ENCODE measurements at places on chromosomes 2 and 18.
A peak's percentile ranks its signal among the peaks of the same experiment; 100 is the strongest.

- peak; percentile 34 for DNase-seq
Measured at GRCh38 chr2:69384618-69385081, 2.4 kb downstream of the GFPT1 start.

- DNase-seq: no peak
Measured at GRCh38 chr2:235639885-235640284, 146.0 kb downstream of the AGAP1 start.

- no peak for DNase-seq
Measured at GRCh38 chr18:9960258-9960904, 46.6 kb downstream of the VAPA start.

GRCh38 chr2:85796341-85797262 lies 42.8 kb downstream of the ATOH8 start:
- DNase-seq: peak; percentile 35

GRCh38 chr18:59624369-59624765 lies 72.9 kb downstream of the CCBE1 start:
- no peak for DNase-seq

GRCh38 chr18:79217979-79218604 lies 148.9 kb downstream of the ATP9B start:
- peak; percentile 20 for DNase-seq

GRCh38 chr2:124520953-124521352 lies 495.9 kb downstream of the CNTNAP5 start:
- DNase-seq: no peak

GRCh38 chr2:73414696-73415095 lies 29.1 kb downstream of the ALMS1 start:
- DNase-seq: peak; percentile 39

- peak; percentile 71 for DNase-seq
Measured at GRCh38 chr2:42025151-42025582, 22.7 kb upstream of the PKDCC start.

DNA sequence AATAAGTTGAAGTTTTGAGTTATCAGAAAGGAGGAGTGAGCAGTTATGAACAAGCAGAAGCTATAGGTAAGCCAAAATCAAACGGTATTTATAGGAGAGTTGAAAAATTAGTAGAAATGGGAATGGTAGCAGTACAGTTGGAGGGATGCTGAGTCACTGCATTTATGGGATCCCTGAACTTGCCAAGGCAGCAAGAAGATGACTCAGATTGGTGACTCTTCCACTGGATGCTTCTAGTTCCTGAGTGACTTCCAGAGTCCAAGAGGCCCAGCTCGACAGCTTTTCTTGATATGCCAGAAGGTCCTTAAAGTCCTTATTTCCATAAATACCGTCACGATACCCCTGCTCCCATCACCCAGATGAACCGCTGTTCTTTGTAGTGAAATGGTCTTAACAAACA lies 31.1 kb upstream of the ACTR3 start:
- peak; percentile 90 for DNase-seq

DNA sequence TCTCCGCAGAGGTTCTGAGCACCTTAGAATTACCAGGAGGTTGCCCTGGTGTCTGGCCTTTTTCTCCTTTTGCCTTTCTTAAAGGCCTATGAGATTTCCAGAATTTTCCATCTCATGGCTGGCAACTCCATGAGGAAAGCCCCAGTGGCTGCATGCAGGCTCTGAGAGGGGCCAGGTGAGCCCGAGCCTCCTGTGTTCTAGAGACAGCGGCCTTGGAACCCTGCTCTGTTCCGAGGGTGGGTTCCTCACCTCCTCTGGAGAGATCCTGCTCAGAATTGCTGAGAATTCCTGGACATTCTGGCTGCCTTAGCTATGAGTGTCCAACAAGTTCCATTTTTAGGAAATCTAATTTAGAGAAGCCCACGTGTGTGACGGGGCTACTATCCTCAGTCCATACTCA lies 35.7 kb upstream of the HPCAL1 start:
- no peak for DNase-seq

- DNase-seq: peak; percentile 38
Measured at GRCh38 chr2:240582781-240583180, 3.8 kb upstream of the CAPN10 start.

GRCh38 chr18:54871231-54871630 lies 43.0 kb downstream of the RAB27B start:
- DNase-seq: no peak

GRCh38 chr18:26511339-26512071 lies 36.8 kb downstream of the KCTD1 start:
- no peak for DNase-seq

DNA sequence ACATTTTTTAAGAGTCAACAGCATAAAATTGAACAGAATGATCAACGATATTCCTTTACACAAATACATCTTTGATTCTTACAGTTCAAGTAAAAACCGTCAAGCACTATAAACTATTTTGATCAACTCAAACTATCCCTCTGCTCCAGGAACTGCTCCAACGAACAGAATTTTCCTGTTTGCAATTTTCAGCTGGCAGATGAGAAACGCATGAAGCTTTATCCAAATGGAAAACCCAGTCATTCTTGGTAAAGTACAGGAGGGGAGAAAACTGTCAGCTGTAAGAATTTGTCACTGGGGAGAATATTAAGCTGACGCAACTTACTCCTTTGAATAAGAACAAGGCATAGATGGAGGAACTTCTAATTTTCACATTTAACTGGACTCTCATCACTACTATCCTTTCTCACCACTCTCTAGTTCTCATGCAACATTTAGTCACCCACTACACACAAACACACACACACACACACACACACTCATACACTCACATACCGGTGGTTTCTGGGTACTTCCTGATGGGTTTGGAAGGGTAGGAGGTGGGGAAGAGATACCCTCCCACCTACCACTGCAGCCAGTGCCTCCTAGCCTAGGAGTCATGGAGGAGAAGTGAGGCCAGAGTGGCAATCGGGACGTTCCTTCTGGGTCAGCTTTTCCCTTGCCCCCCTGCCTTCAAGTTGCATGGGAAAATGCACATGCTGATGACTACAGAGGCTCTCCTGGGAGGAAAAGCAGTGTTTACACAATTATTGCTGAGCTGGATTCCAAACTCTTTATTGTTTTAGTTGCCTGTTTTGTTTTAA lies 54.0 kb upstream of the SPATS2L start:
- peak; percentile 71 for DNase-seq

GRCh38 chr2:45396671-45397070 lies 214.4 kb downstream of the SRBD1 start:
- peak; percentile 33 for DNase-seq

DNA sequence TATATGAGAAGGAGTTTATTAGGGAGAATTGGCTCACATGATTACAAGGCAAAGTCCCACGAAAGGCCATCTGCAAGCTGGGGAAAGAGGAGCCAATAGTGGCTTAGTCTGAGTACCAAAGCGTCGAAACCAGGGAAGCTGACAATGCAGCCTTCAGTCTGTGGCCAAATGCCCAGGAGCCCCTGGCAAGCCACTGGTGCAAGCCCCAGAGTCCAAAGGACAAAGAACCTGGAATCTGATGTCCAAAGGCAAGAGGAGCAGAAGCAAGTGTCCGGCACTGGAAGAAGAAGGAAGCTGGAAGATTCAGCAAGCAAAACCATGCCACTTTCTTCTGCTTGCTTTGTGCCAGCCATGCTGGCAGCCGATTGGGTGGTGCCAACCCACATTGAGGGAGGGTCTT lies 74.3 kb upstream of the NPAS2 start:
- no peak for DNase-seq

- peak; percentile 98 for DNase-seq
Measured at GRCh38 chr2:12168791-12169388, 422.5 kb downstream of the LPIN1 start.

- DNase-seq: peak; percentile 20
Measured at GRCh38 chr18:59867337-59868104, 32.3 kb upstream of the PMAIP1 start.

GRCh38 chr18:685438-685837 lies 27.0 kb downstream of the ENOSF1 start:
- no peak for DNase-seq

GRCh38 chr2:83386549-83386948 lies 1072.5 kb downstream of the SUCLG1 start:
- DNase-seq: no peak

DNA sequence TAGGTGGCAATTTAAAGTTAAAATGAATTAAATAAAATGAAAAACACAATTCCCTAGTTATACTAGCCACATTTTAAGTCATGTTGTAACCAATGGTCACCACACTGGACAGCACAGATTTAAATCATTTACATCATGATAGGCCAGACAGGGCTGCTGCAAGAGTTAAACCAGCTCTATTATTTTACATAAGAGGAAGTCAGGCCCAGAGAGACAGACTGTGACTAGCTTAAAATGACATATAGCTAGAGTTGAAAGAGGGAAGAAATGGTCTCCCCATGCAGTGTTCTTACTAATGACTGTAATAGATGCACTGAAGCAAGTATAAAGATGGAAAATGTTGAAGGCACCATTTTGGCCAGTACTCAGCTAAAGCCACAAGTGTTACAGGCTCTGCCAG lies 69.6 kb downstream of the SLC66A3 start:
- no peak for DNase-seq

- no peak for DNase-seq
Measured at GRCh38 chr2:136141510-136142149, 23.7 kb upstream of the CXCR4 start.

DNA sequence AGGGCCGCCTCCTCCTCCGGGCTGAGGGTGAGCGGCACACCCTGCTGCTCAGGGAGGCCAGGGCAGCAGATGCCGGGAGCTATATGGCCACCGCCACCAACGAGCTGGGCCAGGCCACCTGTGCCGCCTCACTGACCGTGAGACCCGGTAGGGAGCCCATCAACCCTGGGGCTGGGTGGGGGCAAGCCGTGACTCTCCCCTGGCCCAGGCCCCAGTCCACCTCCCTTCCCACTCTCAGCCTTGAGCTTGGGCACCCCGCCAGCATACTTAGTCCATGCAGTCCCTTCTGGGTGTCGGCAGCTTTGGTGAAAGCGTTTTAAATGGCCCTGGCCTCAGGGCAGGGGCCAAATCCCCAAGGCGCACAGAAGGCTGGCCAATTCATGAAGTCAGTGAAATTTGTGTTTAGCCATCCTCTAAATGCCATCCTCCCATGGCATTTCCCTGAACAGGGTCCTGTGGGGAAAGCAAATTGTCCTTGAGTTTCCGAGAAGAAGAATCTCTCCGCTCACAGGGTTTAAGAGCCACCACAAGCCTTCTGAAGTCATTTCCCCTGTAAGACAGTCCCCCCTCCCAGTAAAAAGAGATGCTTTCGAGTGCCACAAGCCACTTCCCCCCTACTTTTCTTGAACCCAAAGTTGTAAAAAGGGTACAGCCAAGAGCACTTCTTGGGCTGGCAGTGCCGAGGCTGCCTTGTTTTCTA lies 17.2 kb downstream of the SPEG start:
- no peak for DNase-seq

DNA sequence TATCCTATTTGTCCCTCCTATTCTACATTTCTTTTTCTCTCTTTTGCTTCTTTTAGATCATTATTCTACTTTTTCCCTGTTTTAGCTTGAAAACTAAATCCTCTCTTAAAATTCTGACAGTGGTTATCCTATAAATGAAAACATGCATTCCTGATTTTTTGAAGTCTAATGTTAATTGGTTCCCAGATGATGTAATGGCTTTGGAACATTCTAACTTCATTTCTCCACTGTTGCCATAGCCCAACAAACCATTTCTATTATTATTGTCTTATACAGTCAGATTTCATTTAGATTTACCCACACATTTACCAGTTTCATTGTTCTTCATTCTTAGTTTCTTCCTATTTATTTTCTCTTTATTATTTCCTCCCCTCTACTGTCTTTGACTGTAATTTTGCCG lies 36.5 kb downstream of the SIGLEC15 start:
- DNase-seq: no peak

GRCh38 chr2:201779901-201780673 lies 646 bp downstream of the ALS2 start:
- peak; percentile 21 for DNase-seq

- no peak for DNase-seq
Measured at GRCh38 chr18:57744211-57744694, 58.9 kb downstream of the ATP8B1 start.

DNA sequence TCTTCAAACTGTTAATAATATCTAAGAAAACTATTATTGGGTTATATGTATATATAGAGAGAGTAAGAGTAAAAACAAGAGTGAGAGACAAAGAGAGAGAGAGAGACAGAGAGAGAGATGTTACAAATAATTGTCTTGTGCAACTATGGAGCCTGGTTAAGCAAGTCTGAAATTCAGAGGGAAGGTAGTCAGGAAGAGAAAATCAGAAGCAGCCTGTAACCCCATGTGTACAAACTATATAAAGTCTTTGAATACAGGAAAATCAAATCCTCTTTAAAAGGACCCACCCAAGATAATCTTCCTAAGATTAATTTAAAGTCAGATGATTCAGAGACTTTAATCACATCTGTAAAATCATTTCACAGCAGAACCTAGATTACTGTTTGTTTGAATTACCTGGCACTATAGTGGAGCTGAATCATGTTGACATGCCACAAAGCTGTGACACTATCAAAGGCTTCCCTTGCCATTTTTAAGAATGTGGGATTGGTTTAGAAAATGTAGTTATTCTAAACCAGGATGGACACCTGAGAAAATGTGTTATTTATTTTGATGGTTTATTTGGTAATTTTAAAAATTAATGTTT lies 301.7 kb upstream of the FSIP2 start:
- no peak for DNase-seq

DNA sequence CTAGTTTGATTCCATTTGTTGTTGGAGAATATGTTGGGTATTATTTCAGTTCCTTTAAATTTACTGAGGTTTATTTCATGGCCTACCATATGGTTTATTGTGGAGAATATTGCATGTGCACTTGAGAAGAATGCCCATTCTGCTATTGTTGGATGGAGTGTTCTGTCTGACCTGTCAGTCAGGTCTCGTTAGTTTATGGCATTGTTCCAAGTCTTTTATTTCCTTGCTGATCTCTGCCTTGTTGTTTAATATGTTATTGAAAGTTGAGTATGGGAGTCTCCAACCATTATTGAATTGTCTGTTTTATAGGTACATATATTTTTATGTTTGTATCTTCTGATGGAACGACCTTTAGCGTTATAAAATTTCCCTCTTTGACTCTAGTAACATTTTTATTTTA lies 86.3 kb downstream of the PTPN4 start:
- no peak for DNase-seq

- DNase-seq: peak; percentile 69
Measured at GRCh38 chr2:202317080-202317857, 51.7 kb downstream of the NOP58 start.

DNA sequence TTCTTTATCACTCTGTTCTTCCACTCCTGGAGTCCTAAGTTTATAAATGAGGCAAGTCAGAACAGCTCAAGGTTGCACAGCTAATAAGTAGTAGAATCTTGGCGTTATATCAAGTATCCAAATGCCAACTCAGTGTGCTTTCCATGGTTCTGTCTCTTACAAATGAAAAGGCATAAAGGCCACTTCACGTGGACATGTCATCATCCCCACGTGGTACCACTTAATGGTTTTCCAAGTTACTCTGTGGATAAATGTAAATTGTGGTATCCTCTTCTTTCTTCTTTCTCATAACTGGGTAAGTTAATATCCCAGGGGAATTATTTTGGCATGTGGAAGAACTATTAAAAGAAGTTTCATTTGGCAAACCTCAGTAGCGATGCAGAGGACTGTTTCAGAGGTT lies 131.5 kb upstream of the L3MBTL4 start:
- no peak for DNase-seq

DNA sequence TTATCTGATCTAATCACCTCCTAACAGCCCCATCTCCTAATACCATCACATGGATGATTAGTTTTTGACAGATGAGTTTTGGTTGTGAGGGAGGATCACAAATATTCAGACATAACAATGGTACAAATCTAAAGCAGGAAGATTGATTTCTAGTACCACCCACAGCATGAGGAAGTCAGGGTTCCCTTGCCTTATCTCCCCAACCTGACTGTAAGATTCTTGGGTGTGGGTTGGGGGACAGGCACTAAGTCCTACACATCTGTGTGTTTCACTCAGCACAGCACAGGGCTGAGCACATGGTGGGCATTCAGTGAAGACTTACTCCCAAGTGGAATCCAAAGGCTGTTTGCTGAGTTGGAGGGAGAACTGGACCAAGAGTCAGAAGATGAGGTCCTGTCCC lies 93.8 kb upstream of the CXCR4 start:
- no peak for DNase-seq

Measured in iris pigment epithelial cell (primary cell).